ENCODE measurements at places on chromosomes 2 and 18.
A peak's percentile ranks its signal among the peaks of the same experiment; 100 is the strongest.

DNA sequence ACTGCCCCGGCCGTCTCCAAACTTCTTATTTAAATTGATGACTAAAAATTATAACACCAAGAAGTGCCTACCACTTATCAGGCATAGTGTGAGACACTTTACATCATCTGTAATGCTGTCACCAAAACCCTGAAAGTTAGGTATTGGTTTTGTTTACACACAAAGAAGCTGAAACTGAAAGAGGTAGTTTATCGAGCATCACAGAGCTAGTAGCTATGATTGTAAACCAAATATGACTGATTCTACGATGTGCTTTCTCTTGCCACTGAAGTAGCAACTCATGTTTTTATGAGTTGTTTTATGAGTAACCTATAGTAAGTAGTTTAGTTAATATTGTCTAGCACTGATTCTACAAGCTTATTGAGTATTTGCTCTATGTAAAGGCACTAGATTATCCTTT lies 31.5 kb downstream of the DYNC1I2 start:
- DNase-seq = no peak

GRCh38 chr2:1051075-1051474 lies 100.4 kb downstream of the SNTG2 start:
- no peak for DNase-seq

DNA sequence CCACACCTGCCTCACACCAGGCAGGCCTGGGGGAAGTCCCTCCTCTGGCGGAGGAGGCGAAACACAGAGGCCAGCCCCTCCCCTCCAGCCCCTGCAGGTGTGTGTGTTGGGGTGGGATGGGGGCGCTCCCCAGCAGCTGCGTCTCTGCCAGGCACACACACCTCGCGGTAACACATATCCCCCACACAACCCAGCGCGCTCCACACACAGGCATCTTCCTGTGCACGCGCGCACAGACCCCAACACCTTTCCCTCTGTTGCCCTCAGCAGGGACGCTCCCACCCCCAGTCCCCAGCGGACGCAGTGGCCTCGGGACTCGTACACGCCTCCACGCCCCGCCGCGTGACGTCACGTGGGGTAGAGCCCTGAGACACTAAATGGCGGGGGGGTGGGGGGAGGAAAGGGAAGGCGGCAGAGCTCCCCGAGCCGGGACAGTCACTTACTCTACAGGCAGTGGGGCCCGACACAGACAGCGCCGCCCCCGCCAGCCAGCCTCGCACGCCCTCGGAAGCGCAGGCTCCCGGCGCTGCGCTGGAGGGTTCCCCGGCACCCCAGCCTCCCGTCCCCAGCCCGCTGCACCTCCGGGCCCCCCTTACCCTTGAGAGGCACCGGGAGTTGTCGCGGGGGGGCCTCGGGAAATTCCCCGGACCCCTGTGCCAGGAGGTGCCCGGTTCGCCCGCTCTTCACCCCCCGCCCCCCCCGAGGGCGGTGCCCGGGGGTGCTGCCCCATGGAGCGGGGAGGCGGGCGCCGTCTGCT lies at the start of gene WNT10A:
Gene WNT10A (plus strand): TSS at position 751 of the 757 bp plus-strand sequence. CDS start 144 bp downstream, outside the sequence.
- DNase-seq = no peak

DNA sequence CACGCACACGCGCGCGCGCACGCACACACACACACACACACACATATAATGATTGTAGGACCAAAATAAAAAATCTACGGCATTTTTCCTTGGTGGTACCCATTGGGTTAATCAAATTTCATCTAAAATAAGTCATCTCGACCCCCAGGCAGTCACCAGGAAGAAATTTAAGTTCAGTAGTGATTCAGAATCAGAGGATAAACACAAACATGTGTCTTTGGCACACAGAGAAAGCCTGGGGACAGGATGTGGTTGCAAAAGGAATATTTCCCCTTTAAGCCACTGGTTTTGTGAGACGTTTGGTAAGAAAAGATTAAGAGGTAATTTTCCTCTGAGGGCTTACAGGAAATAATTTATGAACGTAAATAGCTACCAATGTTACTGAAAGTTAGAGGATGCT lies 171.6 kb upstream of the PIEZO2 start:
- peak; percentile 83 for DNase-seq

Data from fibroblast of gingiva (primary cell).